ENCODE measurements at places on chromosomes 1 and 21.

DNA sequence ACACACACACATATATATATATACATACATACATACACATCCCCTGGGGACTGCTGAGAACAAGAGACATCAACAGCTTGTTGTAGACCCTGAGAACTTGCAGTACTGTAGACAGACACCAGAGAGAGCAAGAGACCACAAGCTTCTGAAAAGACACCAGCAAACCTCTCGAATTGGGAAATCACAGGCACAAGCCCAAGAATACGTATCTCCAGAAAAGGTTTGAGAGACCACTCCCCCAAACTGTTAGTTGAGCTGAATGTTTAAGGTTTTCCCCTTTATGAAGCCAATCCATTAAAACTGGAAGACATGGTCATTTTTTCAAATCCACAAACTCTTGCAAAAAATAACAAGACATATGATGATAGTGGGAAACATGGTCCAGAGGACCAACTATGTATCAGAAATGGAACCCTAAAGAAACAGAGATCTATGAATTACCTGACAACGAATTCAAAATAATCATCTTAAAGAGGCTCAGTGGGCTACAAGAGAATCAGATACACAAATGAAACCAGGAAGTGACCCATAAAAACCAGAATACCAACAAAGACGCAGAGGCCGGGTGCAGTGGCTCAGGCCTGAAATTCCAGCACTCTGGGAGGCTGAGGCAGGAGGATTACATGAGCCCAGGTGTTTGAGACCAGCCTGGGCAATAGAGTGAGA, 45.1 kb downstream of the SLC2A1 start:
- peak; percentile 76 for DNase-seq

- no peak for DNase-seq
Observed at GRCh38 chr1:111600886-111601386, 18.7 kb upstream of the RAP1A start.

DNA sequence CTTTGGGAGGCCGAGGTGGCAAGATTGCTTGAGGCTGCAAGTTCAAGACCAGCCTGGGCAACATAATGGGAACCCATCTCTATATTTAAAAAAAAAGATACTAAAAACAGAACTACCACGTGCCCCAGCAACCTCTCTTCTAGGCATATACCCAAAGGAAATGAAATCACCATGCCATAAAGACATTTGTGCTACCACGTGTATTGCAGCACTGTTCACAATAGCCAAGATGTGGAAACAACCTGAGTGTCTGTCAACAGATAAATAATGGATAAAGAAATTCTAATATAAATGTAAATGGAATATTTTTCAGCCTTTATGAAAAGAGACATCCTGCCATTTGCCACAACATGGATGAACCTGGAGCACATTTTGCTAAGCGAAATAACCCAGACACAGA, 128.6 kb downstream of the PCNX2 start:
- DNase-seq, result no peak

- DNase-seq, result no peak
Observed at GRCh38 chr1:21939650-21940374, 2.7 kb upstream of the HSPG2 start.

GRCh38 chr1:234604495-234605398, 5.2 kb downstream of the IRF2BP2 start:
- DNase-seq, result no peak

GRCh38 chr1:224698015-224698451, 81.9 kb downstream of the CNIH3 start:
- DNase-seq, result no peak

DNA sequence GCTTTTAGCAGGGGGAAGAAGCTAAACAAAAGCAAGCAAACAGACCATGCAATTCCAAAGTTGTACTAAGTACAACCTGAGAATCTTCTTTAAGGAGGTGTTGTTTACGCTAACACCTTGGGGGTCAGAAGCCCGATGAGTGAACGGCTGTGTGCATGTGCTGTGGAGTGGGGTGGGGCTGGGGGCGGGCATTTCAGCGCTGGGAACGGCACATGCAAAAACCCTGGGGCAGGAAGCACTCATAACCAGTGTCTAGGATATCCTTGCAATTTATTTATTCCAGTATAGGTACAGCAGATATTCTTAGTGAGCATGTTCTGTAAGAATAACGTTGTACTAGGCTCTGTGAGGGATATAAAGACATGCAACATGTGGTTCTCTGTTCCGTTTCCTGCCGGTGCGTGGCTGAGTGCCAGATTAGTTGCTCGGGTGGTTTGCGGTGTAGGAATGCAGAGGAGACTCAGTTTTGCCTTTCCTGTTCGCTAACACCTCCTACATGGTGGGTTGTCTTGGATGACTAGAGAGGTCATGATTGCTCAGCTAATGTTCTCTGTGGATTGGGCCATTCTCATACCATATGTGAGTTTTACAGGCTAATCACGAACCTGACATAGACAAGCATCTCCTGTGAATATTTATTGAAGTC, 3.7 kb downstream of the FASLG start:
- peak; percentile 41 for DNase-seq

DNA sequence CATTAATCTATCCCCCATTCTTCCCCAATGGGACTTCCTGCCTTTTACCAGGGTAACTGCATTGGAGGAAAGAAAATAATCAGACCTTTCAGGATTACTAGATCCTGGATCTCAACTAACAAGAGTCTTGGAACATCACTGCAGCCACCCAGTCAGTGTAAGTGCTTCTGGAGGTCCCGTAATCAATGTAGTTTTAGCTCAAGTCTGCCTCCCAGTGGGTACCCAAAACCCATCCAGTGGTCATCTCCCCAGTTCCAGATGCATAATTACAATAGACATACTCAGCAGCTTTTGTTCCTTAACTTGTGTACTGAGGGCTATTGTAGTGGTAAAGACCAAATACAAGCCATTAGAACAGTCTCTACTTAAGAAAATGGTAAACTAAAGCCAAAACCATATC, 319.1 kb downstream of the GPATCH2 start:
- no peak for DNase-seq

DNA sequence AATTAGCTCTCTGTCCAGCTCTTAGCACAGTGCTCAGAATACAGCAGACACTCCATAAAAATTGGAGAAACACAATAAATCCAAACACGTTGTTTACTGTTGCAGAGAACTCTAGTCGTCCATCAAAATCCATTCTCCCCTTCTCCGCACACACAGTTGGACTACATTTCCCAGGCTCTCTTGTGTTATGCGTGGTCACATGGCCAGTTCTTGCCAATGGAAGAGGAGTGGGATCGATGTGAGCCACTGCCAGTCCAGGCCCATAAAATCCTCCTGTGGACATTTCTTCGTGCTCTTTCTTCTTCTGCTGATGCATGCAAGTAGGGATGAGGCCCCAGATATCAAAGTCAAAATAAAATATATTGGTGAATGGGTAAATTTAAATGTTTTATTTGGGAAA, 114.3 kb upstream of the FMN2 start:
- DNase-seq, result no peak

- no peak for DNase-seq
Observed at GRCh38 chr1:54493608-54494007, 54.4 kb upstream of the ACOT11 start.

GRCh38 chr1:228370941-228371740, 35.5 kb downstream of the TRIM11 start:
- DNase-seq, result no peak

GRCh38 chr21:31161157-31161556, 122.9 kb upstream of the KRTAP19-8 start:
- no peak for DNase-seq

DNA sequence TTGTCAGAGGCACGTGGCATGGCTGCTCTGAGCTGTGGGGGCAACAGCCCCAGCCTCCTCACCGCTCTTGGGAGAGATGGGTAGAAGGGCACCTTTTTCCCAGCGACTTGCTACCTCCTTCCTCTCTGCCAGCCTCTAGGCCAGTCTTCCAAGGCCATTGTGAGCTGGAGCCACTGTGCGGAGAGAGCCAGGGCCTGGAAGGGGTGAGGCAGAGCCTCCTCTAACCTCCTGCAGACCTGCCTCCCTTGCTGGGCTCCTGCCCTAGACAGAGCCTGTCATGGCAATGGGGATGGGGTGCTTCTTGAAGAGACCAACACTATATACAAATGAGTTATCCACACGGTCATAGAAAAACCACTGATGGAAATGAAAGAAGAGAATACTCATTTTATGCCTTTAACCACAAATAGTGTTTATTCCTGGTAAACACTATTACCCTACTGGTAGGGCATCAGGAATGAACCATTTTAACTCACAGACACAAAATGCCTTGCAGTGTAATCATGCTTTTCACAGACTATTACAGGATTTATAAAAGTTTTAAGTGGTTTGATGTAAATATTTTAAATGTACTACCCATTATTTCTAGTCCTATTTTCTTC, 5.0 kb upstream of the IGFN1 start:
- DNase-seq, result no peak

DNA sequence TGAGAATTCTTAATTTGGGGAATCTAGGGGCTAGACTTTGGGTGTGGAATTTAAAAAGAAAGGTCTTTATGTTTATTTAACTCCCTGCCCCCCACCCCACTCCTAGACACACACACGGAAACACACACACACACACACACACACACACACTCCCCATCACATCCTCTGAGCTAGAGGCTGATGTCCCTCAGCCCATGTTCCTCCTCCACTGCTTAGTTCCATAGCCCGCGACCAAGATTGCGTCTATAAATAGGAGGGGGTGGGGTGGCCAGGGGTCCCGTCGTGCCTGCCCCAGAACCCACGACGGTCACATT, 655 bp upstream of the KIRREL1 start:
- no peak for DNase-seq

DNA sequence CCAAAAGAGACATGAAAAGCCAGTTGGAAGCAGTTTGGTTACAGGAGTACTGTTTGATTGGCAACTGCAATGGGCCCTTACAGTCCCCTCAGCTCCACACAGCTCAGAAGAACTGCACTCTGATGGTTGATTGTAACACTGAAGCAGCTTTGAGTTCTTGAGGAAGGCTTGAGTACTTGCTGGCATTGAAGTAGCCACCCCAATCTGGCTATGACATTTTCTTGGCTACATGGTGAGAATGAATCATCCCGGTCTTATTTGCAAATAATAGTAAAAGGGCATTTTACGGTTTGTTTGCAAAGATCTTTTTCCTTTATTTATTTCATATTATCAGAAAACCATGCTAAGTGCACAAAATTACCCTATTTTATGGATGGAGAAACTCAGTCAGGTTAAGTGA, 159.7 kb upstream of the BEND5 start:
- DNase-seq, result no peak

- DNase-seq, result no peak
Observed at GRCh38 chr1:51328279-51328678, 2.1 kb downstream of the TTC39A start.

DNA sequence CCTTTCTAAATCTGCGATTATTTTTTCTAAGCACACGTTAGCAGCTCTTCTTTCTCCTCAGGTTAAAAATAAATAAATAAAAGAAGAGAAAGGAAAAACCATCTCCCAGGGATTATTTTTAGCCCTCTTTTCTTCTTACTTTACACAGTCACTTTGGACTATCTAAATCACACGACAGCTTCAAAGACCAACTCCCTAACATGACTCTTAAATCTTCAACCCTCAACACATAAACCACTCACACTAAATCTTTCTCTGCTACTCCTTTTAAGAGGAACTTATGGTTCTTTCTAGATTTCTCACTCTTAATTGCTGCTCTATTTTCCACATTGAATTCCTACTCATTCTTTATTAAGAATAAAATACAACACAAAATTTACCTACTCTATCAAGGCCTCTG, 1095.0 kb upstream of the B3GALT2 start:
- DNase-seq, result no peak

DNA sequence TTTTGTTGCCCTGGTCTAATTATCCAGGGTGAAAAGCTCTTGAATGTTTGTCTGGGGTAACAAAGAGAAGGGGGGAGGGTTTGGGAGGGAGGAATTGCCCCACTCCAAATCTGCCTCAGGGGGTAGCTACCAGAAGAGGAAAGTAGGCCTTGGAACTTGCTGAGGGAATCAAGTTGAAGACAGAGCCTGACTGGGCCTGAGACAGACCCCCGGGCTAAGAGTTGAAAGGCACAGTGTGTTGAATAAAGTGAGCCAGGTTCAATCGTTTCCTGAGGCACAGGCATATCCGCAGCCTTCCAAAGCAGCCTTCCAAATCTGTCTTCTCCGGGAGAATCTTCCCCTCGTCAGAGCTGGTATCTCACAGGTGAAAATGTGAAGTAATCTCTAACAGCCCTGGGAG, 96.6 kb downstream of the LRIG2 start:
- DNase-seq, result no peak

DNA sequence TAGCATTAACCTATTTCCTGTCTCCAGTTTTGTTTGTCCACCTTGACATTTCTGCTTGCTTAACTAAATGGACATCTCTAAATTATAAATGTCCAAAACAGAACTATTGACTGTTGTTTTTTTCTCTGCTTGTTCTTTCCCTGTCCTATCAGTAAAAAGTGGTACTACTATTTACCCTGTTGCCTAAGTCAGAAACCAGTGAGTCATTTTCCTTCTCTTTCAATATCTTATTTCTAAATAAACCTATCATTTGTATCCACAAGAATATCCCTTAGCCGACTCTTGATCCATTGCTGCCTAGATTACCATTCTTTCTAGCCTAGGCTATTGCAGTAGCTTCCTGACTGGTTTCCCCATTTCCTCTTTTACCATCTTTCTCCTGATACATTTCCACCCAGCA, 22.5 kb downstream of the MIER1 start:
- no peak for DNase-seq

DNA sequence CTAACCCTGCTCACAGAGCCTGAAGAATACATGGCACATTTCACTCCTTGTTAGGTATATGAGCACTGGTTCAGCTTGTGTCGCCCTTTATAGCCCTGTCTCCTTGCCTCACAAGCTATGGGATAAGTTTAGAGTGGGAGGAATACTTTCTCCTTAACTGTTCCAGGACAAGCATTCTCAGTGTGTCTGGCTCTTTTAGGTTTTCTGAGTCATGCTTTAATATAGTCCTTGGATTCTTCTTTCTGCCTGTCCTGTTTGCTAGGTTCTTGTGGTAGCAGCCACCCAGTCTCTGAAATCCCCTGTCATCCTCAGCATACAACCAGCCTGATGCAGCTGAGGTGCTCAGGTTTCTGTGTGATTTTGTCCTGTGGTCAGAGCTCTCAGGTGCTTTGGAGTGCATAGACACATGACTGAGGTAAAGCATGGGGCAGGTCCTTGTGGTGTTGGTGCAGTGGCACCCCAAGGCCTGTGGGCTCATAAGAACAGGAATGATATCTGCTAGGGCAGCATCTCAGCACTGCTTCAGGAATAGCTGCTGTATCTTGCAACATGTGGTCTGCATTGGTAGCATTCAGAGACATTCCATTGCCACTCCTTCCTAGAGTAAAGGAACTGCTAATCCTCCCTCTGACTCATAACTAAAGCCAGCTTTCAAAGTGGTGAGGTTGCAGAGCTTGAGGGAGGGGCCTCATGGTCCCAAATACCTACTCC, 14.2 kb upstream of the CASQ2 start:
- DNase-seq, result no peak

GRCh38 chr21:45147473-45148315, 73.3 kb downstream of the ADARB1 start:
- DNase-seq, result no peak

All from T-helper 1 cell (primary cell).